ENCODE measurements at places on chromosomes 11 and 22.

GRCh38 chr11:70250876-70251658, 19.4 kb upstream of the PPFIA1 start:
- DNase-seq, result no peak

DNA sequence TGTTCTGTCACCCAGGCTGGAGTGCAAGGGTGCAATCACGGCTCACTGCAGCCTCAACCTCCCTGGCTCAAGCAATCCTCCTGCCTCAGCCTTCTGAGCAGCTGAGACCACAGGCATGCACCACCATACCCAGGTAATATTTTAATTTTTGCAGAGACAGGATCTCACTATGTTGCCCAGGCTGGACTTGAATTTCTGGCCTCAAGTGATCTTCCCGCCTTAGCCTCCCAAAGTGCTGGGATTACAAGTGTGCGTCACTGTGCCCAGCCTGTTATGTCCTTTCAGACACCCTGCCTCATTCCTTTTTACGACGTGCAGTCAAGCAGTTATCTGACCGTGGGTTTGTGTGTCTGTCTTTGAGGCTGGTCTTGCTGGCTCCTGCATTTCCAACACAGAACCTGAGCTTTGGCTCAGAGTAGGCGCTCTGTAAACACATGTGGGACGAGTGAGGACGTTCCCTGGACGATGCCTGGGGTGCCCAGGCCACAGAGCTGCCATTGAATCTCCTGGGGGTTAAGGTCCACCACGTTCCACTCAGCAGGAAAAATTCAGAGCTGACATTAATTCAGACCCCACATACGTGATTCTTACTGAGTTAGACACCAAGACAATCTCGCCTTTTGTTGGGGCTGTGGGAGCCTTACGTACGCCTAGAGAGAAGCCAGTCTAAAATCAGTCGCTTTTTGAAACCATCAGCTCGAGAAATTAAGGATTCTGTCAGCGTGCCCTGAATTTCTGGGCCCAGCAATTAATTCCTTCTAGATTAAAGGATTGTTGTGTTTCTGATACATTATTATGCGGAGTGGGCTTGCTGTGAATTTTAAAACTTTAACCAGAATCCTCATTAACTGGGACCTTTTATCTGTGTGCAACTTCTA, 21.5 kb upstream of the EMID1 start:
- DNase-seq, result no peak

- DNase-seq, result no peak
These were observed 15.5 kb downstream of the FLI1 start for GRCh38 chr11:128709402-128709801.

DNA sequence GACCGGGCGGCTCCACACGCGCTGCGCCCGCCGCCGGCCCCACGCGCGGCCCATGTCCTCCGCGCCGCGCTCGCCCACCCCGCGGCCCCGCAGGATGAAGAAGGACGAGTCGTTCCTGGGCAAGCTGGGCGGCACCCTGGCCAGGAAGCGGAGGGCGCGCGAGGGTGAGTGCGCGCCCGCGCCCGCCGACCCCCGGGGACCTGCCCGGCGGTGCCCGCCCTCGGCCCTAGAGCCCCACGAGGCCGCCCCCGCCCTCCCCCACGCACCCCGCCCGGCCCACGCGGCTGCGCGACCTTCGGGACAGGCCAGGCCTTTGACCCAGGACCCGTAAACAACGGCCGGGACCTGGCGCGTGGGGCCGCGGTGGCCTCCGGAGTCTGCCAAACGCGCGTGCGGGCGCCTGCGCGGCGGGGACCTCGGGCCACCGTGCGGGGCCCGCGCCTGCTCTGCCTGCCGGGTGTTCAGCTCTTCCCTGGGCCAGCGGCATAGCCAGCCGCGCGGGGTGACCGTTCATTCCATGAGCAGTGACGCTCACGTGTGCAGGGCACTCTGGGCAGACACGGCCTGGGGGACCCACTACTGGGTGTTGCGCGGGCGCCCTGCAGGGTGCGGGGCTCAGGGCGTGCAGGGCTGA, at the start of gene PARVB:
Gene PARVB, plus strand, starts transcription at position 15 of the 634 bp plus-strand sequence. Its CDS starts 38 bp downstream, at position 53.
- no peak for DNase-seq

GRCh38 chr22:27724709-27725108, 76.8 kb downstream of the MN1 start:
- no peak for DNase-seq

DNA sequence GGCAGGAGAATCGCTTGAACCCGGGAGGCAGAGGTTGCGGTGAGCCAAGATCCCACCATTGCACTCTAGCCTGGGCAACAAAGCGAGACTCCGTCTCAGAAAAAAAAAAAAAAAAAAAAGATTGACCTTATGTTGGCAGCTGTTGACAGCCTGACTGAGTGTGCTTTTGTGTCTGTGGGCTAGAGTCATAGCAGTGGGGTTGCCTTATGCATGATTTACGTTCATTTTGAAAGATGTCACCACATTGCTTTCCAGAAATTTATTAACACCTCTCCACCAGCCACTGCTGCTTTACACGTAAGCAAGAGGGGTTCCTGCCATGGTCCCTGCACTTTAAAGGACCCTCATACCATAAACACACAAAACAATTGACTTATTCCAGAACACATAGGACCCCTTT, 21.0 kb downstream of the ASRGL1 start:
- no peak for DNase-seq

DNA sequence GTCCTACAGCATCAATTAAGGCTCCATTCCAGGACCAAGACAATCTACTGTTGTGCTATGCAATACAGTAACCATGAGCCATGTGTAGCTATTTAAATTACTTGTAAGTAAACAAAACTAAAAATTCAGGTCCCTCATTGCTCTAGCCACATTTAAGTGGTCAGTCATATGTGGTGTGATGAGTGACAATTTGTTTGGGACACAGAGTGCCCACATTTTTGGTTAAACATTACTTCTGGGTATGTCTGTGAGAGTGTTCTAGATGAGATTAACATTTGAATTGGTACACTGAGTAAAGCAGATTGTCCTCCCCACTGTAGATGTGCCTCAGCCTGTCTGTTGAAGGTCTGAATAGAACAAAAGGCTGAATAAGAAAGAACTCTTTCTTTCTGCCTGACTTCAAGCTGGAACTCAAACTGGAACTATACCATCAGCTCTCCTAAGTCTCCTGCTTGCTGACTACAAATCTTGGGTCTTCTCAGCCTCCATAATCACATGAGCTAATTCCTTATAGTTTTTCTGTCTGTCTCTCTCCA, 15.8 kb downstream of the KBTBD3 start:
- no peak for DNase-seq

GRCh38 chr11:73334384-73335203, 26.5 kb downstream of the ARHGEF17 start:
- DNase-seq, result no peak

GRCh38 chr11:95711162-95711944, 78.2 kb downstream of the FAM76B start:
- no peak for DNase-seq

GRCh38 chr11:45176996-45177395, 30.6 kb downstream of the PRDM11 start:
- no peak for DNase-seq

- DNase-seq, result no peak
These were observed 39.3 kb downstream of the LRP5 start for GRCh38 chr11:68351450-68352275.

GRCh38 chr22:23837911-23838680, 710 bp downstream of the DERL3 start:
- no peak for DNase-seq

DNA sequence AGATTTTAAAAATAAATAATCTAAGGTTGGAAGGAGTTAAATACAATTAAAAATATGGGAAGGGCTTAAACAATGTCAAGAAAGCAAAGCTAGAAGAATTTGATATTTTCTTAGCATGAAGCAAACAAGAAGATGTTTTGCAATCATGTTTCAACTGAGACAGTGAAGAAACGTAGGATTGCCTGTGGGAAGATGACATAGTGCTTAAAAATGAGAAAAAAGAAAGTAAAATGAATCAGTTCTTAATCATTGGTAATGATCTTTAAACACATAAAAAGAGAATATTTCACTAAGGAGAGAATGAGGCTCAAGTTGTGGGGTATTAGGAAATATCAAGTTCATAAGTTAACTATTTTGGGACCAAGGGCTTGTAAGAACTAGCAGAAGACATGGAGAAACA, 855.0 kb downstream of the METTL15 start:
- DNase-seq, result no peak

DNA sequence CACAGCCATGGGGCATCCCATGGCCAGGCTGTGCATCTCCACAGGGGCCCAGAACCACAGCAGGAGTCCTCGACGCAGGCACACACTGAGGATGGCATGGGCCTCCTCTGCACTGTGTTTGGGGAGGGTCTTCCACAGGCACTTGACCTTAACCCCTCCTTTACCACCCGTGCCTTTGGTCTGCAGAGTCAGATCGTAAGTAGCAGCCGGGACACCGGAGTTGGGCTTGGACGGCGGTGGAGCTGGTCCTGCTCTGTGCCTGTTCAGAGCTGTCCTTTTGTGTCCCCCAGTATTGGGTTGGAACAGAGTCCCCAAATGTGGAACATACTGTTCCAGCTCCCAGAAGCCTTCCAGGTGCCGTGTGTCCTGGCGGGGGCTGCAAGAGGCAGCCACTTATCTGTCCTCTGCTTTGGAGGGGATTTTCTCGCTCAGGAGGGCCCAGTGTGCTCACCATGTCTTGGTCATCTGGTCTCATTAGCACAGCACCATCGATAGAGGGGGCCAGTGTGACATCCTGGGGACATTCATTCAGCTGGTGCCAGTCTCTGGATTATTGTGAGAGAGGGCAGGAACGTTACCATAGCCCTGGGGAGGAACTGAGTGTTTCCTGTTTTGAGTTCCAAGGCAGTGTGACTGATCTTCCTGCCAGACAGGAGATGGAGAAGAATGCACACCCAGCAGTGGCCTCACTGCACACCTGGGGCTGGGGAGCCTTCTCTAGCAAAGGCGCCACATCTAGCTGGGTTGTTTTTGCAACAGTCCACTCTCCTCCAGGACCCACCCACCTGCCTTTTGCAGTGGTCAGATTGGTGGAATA, 12.4 kb downstream of the CRELD2 start:
- DNase-seq, result no peak

DNA sequence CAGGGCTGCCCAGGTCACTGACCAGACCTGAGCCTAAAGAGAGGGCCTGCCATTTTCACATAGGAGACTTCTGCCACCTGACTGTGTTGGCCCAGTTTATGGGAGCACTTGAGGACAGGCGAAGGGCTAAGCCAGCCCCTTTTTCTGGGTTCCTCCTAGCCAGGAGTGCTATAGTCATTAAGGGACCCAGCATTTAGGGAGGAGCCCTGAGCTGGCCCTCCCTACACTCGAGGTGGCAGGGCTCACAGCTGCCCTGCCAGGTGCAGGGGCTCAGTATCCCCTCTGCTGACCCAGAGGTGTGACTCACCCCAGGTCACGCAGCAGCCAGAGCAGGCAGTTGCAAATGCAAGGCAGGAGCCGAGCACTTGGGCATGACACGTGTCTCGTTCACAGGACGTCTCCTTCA, 86.3 kb upstream of the CRYBB3 start:
- DNase-seq, result no peak

- peak; percentile 9 for DNase-seq
These were observed 26.0 kb upstream of the LRRC10B start for GRCh38 chr11:61482513-61482912.

GRCh38 chr11:107623183-107623582, 32.2 kb downstream of the ELMOD1 start:
- DNase-seq, result no peak

DNA sequence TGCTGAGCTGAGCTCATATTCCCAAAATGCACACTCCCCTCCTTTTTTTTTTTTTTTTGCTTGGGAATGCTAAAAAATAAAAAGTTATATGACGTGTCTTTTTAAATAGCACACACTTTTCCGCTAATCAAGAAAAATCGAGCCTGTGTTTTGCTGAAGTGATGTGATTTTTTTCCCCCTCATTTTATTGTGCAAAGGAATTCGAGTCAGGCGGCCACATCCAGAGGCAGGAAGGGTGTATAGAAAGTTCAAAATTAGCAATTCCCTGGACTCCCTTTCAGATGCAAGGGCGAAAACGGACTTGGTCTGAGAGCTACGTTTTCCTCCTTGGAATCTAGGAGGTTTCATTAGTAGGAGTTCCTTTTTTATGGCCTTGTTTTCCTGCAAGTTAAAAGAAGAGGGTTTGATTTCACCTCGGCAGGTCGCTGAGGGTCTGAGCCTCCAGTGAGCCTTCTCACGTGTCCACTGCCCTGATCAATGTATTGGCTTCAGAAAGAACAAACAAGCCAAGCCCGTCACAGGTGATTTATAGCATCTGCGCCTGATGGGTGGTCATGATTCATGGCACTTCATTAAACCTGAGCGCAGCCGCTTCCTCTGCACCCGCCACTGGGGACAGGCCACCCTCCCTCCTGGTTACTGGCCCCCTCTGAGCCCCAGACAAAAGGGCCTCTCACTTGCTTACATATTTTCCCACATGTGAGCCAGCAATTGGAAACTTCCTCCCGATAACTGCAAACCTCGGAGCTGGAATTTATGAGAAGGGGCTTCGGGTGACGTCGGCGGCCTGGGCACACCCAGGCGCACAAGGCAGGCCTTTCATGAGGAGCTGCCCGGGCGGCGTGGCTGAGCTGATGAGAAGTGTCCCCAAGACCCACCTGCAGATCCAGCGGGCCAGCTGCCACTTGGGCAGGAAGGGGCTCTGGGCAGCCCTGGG, 64.4 kb upstream of the LINC01488 start:
- DNase-seq, result no peak

DNA sequence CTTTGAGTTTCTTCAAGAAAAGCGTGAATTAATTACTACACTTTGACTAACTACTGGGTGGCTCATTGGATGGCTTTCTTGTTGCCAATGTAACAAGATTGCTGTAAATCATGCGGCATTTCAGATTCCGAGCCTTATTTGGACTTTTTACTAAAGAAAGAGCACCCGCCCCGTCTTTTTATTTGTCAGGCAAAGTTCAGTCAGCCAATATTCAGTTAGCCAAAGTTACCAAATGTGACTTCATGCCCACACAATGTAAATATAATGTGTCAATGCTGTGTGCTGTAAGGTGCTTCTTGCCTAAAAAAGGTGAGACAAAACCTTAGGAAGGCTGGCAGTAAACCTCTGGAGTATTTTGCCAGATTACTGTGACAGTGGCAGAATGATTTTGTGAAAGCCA, 14.8 kb downstream of the FLI1 start:
- DNase-seq, result no peak

GRCh38 chr22:38554281-38554680, 15.7 kb downstream of the DMC1 start:
- no peak for DNase-seq

All from stimulated activated CD4-positive, alpha-beta T cell treated with anti-CD3 and anti-CD28 coated beads, Interleukin-1b, Interleukin-23, amount 100 ng/mL, for 1 hour (primary cell).